Stimulated activated CD8-positive, alpha-beta memory T cell treated with anti-CD3 and anti-CD28 coated beads, Interleukin-15, amount 100 ng/mL, for 4 hours (primary cell): ENCODE measurements at places on chromosomes 1 and 21.

GRCh38 chr1:201113451-201114244 is 1.4 kb upstream of the CACNA1S start:
- DNase-seq = no peak

- no peak for DNase-seq
Measured at GRCh38 chr1:240073097-240073496, 18.6 kb upstream of the FMN2 start.

DNA sequence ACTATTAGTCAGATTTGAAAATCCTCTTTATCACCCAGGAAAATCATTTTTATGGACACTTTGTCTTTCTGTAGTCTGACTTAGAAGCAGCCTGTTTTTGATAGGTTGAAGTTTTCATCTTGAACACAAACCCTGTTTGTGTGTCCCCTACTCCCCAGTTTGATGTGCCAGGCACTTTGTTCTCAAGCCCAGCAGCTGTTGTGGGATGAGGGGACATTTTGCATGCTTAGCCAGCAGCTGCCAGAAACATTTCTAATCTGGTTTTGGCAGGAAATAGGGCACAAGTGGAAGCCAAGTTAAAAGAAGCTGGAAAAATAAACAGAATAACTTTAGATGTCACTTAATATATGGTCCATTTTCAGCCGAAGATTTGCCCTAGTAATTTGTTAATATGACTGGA is 29.9 kb downstream of the ACTN2 start:
- DNase-seq = no peak

GRCh38 chr1:74729741-74730478 is 2.9 kb downstream of the CRYZ start:
- no peak for DNase-seq

DNA sequence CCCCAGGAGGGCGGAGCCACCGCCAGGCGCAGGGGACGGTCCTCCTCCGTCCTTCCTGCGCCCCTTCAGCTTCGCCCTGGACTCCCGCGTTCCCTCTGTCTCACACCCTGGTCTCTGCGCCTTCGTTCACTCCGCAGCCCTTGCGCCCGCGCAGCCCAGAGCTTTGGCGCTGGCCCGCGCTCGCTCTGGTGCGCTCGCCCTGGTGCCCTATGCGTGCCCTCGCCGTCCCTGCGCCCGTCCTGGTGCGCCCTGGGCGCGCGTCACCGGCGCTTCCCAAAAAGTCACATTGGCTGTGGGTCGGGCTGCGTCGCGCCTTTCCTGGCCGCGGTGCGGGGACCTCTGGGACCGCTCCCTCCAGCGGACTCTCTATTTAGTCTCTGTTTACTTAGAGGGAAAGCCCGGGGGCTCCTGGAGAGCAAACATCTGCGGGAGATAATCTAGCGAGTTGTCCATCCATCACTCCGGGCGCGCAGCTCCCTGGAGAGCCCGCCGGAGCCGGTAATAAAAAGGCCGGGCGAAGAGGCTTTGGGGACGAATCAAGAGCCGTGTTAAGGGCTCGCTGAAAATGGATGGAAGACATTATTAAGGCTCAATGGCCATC is 178.6 kb downstream of the PRDM16 start:
- no peak for DNase-seq

GRCh38 chr1:29811727-29812407 is 575.5 kb downstream of the PTPRU start:
- DNase-seq = no peak

GRCh38 chr1:214066190-214066589 is 78.4 kb downstream of the PROX1 start:
- no peak for DNase-seq

DNA sequence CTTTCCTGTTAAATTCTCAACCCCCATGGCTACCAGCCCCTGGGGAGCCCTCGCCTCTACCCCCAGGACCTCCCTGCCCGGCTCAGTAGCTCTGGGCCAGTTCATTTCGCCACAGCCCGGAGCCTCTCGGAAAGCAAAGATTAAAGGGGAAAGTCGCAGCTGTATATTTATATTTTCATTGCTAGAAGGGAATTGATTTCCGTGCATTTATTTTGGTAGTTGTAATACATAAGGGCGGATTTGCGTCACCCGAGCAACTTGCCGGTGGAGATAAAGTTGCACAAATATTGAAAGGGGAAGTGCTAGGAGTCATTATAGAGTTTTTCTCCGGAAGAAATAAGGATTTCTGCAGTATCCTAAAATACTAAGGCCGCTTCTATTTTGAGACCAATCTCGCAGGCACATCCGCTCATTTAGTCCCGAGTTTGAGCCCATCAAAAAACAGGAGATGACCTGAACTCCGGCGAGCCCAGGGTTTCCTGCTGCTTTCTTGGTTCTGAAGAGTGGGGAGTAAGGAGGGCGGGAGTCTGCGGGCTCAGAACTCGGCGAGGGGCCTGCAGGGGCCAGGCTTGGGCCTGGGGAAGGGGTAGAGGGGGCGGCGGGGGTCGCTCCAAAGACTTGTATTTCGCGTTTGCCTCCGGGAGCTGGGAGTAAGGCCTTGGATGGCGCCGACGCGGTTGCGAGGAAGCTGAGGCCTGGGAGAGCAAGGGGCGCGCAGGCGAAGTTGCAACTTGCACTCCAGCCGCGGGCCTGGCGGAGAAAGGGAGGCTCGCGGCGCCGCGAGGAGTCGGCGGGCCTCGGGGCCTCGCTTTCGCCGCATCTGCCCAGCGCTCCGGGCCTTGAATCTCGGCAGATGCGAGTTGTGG is 2.5 kb upstream of the HLX start:
- no peak for DNase-seq

DNA sequence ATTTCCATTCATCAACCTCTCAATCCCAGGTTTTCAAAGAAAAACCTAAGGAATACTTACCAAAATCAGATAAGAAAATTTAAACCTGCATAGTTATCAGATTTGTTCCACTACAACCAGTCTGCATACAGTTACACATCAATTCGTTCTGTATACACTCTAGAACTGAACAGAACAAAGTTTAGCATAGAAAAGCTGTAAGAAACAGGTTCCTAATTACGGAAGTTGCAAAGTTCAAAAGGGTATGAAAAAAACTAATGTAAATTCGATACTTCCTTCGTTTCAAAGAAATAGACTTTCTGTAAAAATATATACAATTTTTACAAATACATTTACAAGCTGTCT is 3.1 kb downstream of the MCL1 start:
- no peak for DNase-seq

DNA sequence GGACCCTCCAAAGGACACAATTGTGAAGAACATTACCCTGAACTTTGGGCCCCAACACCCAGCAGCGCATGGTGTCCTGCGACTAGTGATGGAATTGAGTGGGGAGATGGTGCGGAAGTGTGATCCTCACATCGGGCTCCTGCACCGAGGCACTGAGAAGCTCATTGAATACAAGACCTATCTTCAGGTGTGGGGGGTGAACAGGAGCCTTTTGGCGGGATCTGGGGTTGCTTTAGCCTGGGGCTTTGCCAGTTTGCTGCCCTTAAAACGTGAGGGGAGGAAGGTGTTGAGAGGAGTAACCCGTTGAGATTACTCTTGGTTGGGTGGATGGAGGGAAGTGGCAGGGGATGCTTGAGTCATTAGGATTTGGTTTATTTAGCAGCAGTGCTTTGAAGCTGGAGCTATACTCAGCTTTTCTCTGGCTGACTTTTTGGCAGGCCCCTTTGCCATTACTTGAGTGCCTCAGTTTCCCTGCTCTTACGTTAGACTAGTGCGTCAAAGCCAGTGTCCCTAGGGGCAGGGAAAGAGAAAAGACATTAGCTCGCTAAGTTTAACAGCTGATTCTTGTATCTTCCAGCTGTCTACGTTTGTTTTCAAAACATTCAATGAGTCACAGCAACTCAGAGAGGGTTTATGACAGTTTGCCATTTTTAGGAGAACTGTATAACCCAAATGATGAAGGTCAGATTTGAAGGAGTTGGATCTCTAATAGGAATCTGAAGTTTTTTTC is 4.4 kb downstream of the NDUFS2 start:
- no peak for DNase-seq

DNA sequence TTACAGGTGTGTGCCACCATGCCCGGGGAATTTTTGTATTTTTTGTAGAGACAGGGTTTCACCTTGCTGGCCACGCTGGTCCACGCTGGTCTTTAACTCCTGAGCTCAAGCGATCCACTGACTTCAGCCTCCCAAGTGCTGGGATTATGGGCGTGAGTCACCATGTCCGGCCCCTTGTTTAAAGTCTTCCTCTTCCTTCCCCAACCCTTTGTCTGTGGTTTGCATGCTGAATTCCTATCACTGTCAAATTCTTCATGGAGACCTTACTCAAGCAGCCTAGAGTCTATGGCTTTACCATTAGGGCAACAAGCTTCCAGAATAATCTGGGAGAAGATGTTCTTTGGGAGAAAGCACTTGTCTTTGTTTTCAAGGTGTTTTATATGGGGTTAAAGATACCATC is 34.7 kb downstream of the B3GALT5 start:
- DNase-seq = no peak

- no peak for DNase-seq
Measured at GRCh38 chr1:65317866-65318653, 8.7 kb downstream of the DNAJC6 start.

DNA sequence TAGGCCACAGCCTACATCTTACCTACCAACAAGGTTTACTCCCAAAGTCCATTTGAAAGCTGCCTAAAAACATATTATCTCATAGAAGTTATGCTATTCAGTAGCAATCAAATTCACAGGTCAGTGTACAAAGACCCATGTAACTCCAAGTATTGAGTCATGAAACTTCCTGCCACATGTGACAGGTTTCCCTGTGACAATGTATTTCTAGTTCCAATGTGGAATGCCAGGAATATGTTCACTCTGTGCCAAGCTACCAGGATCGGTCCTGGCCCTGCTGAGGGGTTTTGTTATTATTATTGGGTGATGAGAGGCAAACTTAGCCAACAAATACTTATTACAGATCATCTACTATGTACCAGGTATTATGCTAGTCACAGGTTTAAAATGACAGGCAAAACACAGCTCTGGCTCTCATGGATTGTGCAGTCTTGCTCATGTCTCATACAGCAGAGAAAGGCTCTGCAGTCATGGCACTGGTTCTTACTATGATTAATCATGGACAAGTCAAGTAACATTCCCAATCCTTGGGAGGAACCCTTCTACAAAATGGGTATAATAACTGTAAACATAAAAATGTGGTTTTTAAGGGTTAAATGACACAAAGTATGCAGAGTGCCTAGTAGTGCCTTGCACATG is 22.5 kb downstream of the DPH5 start:
- DNase-seq = no peak

DNA sequence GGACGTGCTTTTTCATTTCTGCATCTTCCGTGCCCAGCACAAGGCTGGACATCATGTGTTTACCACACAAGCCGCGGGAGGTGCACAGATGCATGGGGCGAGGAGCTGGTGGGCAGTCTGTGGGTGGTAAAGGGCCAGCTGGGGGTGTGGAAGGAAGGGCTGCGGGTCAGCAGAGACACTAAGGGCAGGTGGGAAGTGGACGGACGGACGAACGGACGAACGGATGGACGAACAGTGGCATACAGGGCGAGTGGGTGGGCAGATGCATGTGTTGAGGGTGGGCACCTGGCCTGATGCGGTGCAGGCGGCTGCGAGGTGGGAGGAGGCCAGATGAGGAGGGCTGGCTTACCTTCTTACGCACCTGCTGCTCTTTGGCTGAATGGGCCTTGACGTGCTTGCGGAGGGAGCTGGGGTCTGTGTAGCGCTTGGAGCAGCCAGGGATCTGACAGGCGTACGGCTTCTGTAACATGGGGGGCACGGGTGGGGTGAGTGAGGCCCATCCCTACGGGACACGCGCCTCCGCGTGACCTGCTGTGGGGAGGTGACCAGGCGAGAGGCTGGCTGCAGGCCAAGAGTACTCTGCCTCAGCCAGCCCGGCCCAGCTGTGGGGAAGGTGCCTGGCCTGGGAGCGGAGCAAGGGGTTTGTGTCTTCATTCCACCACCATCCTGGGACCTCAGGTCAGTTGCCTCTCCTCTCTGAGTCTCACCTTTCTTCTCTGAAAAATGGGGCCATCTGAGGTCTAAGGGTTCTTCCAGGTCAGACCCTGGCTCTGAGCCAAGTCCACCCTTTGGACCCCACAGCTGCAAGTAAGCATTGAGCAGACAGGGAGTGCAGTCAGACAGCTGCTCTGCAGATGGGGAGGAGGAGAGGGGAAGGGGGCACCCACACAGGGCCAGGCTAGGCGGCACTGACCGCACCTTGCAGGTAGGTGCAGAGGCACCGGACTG is 65.5 kb downstream of the DMRTB1 start:
- DNase-seq = no peak

GRCh38 chr1:2528966-2529783 is 888 bp downstream of the HES5 start:
- no peak for DNase-seq

DNA sequence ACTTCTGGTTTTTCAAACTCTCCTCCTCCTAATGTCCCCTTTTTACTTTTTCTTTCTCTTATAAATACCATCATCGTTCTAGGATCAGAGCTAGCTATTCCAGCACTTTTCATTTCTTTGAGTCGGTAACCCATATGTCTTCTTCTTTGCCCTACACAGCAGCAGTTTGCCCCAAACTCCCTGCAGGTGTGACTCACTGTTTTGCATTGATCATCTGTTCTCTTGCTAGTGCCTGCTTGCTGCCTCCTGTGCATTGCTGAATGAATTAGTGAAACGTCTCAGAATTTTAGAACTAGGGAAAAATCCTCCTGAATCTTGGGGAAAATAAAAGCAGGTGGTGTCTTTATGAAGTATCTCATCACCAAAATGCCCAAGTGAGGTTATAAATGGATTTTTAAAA is 21.7 kb downstream of the KCNK2 start:
- no peak for DNase-seq

GRCh38 chr1:205374210-205375078 is 17.7 kb upstream of the KLHDC8A start:
- no peak for DNase-seq

GRCh38 chr1:165858967-165859845 is 31.8 kb downstream of the UCK2 start:
- DNase-seq = no peak

DNA sequence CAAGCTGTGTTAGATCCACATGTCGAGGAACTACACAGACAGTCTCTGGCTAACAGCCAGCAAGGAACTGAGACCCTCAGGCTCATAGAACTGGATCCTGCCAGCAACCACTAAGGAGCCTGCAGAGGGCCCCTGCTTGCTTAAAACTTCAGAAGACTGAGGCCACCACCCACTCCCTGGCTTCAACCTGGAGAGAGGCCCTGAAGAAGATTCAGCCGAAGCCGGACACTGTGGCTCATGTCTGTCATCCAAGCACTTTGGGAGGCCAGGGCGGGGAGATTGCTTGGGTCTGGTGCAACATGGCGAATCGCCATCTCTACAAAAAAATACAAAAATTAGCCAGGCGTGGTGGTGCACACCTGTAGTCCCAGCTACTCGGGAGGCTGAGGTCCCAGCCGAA is 92.6 kb upstream of the TMPRSS2 start:
- no peak for DNase-seq

DNA sequence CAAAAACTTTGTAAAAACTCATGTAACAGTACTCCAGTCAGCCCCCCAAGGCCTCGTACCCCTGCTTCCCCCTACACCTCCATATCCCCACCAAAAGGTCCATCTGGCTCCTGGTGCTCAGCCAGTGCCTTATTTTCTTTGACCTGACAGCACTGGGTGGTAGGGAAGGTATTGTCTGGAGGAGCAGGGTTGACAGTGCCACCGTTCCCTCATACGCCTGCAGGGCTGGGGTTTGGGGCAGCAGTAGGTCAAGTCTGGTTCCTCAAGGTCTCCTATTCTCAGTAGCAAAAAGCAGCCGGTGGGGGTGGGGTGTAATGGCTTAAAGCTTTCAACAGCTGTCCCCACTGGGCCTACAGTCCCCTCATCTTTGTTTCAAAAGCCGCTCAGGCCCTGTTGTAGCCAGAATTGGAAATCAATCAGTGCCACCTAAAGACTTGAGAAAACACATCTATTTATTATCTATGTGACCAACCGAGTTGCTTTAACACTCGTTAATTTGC is 25.3 kb upstream of the TTF2 start:
- no peak for DNase-seq

- DNase-seq = no peak
Measured at GRCh38 chr1:182681568-182681912, 2.8 kb downstream of the RGS8 start.
